ENCODE measurements at places on chromosomes 6 and 20. TPM values are rescaled to one million over a fixed set of nuclear protein-coding genes. Genes with fewer than 3 reads are reported as not detected.

GRCh38 chr6:90466154-90466940, 120.5 kb downstream of the MAP3K7 start:
- DNase-seq: peak; percentile 82

DNA sequence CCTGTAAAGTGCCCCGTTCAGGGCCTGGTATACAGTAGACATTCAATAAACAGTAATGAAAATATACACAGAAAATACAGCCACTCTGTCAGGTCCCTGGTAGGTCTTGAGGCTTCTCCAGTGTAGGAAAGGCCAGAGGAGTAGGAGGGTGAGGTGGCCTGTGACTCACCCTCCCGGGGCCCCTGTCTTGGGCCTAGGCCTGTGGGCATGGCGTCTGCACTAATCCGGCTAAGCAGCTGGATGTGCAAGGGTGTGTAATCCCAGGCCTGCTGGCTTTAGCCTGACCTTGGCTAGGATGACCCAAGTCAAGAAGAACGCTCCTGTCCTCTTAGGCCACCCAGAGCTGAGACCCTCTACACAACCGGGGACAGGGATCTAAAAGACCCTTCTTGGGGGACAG, 84.9 kb downstream of the KCNB1 start:
- DNase-seq: no peak

- DNase-seq: no peak
These were observed 19.0 kb downstream of the CST4 start for GRCh38 chr20:23669866-23670265.

GRCh38 chr6:62037445-62037844, 248.6 kb downstream of the KHDRBS2 start:
- no peak for DNase-seq

DNA sequence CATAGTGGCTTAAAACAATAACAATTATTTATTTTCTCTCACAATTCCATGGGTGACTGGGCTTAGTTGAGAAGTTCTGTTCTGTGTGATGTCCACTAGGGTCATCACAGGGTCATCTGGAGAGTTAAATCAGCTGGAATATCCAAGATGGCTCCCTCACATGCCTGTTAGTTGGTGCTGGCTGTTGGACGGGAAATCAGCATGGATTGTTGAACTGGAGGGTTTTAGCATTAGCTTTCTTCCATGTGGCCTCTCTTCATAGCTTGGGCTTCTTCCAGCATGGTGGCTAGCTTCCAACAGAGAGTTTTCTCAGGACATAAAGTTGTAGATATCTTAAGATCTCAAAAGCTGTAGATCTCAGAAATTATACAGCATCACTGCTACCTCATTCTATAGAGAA, 19.6 kb downstream of the MARCKS start:
- no peak for DNase-seq

The GPR63 gene
- total RNA-seq: 2.7 TPM

The RAET1G gene
- total RNA-seq: not detected

The NRSN2 gene
- total RNA-seq: 5.1 TPM

- DNase-seq: peak; percentile 77
These were observed 46.8 kb downstream of the CD24 start for GRCh38 chr6:106927531-106928398.

The SLC52A3 gene
- not detected for total RNA-seq

- DNase-seq: no peak
These were observed 2.5 kb downstream of the OVOL2 start for GRCh38 chr20:18055261-18055660.

DNA sequence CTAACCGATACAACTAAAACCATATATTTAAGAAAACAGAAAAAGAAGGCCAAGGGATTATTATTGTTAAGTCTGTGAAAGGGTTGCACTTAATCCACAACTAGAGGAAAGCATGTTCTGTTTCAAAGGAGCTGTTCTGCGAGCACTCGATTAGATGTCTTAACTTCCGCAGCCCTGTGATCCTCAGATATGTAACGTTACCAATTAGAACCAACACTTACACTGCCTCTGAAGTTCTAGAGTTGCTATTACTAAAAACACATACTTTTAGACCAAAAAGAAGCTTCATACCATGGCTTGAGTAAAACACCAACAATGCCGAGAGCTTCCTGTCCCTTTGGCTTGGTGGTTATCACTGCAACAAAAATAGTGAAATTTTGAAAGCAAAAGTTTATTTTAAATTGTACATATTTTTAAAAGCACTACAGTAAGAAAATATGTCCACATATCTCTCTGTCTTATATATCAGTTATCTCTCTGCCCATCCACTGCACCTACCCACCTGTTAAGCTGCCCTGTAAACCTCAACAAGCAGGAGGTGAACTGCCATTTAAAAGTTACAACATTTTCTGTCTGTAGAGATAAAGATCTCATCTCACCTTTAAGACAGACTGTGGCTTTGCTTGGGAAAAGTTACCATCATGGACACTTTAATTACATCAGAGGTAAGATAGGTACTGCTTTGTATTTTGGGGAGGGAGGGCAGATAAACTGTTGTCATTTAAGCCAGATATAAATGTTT, 7.1 kb upstream of the DUSP22 start:
- peak; percentile 56 for DNase-seq

- no peak for DNase-seq
These were observed 90.4 kb downstream of the KIF6 start for GRCh38 chr6:39634646-39635341.

The ARMC2 gene
- total RNA-seq: 3.3 TPM

- DNase-seq: no peak
These were observed 936.7 kb upstream of the CITED2 start for GRCh38 chr6:140311146-140311545.

DNA sequence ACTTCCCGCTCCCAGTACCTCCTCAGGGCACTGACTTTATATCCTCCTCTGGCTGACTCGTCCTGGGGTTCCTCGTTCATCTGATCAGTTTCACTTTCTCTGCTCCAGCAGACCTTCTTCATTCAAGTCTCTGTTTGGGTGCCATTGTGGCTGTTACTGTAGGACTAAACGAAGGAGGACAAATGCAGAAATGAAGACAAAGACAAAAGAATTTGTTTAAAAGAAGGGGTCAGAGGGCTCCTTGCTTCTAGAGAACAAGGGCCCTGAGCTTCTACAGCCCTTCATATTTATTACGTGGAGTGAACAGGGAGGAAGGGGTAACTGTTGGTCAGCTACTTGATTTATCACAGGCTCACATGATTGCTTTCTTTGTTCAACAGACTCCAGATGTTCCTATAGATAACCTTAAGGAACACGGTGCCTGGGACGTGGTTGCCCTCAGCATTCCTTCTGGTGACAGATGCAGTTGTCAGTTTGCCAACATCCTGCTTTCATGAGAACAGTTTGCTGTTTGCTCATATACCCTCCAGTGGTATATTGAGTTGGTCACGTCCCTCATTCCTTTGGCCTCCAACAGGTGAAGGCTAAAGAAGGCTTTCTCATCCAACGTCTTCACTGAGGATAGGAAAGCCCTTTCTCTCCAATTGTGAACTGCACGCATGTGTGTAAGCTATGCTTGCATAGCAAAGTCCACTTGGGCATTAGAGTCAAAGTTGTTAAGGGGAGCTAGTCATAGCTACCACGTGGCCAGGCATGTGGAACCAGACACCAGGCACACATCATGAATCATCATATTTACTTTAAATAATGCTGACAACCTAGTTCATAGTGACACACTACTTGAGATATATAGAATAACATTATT, 69.1 kb upstream of the BTN3A2 start:
- DNase-seq: peak; percentile 68

- no peak for DNase-seq
These were observed 9.0 kb upstream of the LCA5 start for GRCh38 chr6:79546186-79546585.

All from activated CD4-positive, alpha-beta T cell treated with anti-CD3 and anti-CD28 coated beads, Interleukin-2, amount 10 ng/mL, durations not matched to agents 24 days and 14 days (primary cell).